Caki2 (cell line): ENCODE measurements at places on chromosomes 6 and 20.

DNA sequence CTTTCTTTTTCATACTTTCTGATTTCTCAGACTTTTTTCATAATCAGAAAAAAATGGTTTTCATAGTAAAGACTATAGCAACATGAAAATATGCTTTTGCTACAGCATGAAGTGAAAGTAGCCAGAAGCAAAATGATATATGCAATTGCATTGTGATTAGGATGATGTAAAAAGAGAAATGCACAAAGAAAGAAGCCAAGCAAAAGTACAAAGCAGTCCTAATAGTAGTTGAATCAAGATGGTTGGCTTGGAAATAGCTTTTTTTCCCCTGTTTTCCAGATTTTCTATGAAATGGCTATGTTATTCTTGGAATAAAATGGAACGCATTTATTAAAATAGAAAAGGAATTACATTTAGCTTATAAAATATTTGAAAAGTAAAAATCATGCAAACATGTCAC is 77.3 kb downstream of the SEL1L2 start:
- DNase-seq: no peak

DNA sequence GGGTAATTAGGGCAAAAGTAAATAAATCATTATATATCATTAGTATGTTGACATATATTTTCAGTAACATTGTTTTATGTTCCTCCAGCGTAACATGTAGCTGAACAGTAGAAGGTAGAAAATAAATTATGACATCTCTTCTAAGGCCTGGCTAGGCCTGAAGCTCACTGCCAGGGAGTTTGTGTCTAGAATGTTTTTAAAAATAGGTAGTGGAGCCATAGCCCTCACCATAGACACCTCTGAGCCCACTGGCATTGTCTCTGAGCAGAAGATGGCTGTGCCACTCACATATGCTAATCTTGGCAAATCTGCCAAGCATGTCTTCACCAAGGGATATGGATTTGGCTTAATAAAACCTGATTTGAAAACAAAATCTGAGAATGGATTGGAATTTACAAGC is 21.3 kb downstream of the FUCA2 start:
- DNase-seq: no peak

DNA sequence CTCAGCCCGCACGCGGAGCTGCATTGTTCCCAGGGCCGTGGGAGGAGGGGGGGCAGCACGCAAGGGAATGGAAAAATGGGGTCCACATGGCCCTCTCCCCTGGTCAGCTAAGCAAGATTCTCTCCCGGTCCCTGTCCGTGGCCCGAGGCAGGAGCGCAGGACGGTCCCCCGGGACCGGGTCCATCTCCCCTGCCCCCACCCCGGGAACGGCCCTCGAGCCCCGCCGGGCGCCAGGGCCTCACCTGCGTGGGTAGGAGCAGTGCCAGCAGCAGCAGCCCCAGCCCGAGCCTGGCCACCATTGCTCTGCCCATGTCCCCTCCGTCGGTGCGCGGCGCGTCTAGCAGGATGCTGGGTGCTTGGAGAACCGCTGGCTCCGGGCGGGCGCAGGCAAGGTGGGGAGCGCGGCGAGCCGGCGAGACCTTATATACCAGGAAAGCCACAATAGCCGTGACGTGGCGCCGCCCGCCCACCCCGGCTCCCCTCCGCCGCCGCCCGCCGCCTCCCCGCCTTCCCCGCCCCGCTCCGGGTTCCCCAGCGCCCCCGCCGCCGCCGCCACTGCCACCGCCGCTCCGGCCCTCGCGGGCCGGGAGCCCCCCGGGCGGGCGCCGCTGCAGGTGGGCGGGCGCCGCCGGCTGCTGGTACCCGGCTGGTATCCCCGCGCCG is at the start of gene CD24:
Gene CD24, minus strand, starts transcription at position 394 of the 663 bp plus-strand sequence. Its CDS starts 83 bp downstream, at position 311.
- peak; percentile 74 for DNase-seq

DNA sequence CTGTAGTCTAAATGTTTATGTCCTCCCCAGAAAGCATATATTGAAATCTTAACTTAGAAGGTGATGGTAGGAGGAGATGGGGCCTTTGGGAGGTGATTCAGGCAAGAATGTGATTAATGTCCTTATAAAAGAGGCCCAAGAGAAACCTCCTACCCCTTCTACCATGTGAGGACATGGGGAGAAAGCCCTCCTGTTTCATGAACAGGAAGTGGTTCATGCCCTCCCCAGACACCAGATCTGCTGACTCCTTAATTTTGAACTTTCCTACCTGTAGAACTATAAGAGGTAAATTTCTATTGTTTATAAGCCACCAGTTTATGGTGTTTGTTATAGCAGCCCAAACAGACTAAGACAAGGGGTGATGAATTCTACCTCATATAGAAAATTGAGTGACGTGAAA is 8.7 kb upstream of the ECT2L start:
- no peak for DNase-seq

DNA sequence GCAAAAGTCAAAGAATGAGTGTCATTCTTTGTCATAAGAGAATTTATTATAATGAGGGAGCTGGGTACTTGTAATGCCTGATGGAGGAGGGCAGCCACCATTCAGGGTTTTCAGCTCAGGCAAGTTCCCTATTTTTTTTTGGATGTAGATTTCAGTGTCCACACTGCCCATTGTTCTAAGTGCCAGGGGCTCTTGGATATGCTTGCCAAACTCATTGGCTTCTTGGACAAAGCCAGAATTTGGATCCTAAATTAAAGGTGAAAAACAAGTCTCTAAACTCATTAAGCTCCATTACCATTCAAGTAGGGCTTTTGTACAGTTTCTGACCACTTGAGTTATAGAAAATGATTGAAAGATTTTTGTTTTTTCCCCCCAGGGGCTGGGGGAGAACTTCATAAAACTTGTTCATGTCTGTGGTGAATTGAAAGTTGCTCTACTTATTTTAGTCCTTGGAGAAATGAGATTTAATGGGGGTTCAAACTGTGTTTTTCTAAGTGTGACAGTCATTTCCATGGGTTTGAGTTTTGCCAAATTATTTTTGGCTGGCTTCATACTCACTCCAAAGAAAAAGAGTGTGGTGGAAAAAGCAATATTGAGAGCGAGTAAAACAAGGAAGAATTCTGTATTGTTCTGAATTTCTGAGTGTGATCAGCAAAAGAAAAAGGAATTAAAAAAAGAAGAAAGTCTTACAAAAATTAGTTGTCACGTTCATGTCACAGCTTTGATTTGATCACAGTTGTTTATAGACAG is 46.0 kb downstream of the TIAM2 start:
- DNase-seq: no peak

GRCh38 chr20:62441987-62442539 is 14.7 kb upstream of the RBBP8NL start:
- DNase-seq: no peak

DNA sequence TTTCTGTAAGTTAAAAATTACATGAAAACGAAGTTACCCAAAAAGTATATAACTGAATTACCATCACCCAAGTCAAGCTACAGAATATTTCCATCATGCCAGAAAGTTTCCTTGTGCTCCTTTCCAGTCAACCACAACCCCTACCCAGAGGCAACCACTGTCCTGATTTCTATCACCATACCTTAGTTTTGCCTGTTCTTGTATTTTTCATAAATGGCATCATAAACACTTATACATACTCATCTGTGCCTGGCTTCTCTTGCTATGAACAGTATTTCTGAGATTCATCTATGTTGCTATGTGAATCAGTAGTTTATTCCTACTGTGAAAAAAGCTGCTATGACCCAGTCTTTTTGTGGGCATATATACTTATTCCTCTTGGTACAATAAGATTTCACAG is 7.4 kb downstream of the FKBP5 start:
- DNase-seq: no peak
